Common myeloid progenitor, CD34-positive (primary cell): ENCODE measurements at places on chromosomes 16 and 17.

DNA sequence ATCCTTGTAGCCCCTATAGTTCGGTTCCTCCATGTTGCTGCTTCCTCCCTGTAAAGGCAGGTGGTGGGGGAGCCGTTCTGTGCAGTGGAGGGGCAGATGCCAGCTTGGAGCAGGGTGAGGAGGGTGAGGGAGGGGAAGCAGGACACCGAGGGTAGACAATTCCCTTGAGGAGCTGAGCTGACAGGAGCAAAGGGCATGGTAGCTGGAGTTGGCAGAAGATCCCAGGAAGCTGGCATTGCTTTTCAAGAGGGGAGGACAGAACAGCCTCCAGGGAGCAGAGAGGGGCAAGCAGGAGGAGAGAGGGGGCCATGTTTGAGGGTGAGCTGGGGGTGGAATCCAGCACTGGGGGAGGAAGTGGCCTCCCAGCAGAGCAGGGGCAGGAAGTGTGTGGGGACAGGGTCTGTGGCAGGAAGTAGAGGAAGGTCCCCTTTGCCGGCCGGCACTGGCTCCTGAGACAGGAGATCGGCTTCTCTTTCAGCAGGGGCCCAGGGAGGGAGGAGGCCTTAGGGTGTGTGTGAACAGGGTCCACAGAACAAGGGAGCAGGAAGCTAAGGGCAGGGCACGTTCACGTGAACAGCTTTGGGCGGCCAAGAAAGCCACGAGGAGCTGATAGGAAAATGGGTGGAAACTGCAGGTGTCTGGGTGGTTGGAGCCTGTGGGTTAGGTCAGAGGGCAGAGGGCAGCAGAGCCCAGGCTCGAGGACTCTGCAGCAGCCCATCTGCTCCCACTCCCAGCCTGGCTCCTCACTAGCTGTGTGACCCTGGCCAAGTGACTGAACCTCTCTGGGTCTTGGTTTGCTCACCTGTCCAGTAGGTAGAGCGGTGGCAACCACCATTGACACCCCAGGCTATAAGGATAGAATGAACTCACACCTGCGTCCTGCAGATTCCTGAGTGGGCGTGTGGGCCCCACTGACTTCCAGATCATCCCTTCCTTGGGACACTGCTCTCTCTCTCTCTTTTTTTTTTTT, 17.5 kb upstream of the SPNS2 start:
- peak; percentile 56 for DNase-seq

GRCh38 chr16:3992297-3993051, 112.0 kb upstream of the CREBBP start:
- no peak for DNase-seq

- no peak for DNase-seq
These were observed 18.8 kb downstream of the POLR3E start for GRCh38 chr16:22315979-22316378.

- peak; percentile 40 for DNase-seq
These were observed 21.7 kb downstream of the TTYH2 start for GRCh38 chr17:74235040-74235581.

- DNase-seq, result no peak
These were observed 186.5 kb upstream of the TNRC6C start for GRCh38 chr17:77771998-77772397.

DNA sequence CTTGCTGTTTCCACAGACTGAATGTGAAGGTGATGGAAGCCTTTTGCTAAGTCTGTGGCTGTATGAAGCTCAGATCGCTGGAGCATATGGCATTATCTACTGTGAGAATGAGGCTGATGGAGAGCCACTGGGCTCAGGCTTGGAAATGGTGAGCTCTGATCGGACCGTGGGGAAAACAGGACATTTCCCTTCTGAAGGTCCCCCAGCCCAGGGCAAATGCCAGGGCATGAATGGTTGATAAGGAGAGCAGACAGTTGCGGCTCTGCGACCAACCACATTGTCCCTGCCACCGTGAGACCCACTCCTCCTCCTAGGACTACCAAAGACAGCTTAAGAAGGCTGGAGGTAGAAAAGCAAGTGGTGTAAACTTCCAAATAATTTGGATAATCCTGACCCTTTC, 4.7 kb upstream of the CUEDC1 start:
- DNase-seq, result no peak

DNA sequence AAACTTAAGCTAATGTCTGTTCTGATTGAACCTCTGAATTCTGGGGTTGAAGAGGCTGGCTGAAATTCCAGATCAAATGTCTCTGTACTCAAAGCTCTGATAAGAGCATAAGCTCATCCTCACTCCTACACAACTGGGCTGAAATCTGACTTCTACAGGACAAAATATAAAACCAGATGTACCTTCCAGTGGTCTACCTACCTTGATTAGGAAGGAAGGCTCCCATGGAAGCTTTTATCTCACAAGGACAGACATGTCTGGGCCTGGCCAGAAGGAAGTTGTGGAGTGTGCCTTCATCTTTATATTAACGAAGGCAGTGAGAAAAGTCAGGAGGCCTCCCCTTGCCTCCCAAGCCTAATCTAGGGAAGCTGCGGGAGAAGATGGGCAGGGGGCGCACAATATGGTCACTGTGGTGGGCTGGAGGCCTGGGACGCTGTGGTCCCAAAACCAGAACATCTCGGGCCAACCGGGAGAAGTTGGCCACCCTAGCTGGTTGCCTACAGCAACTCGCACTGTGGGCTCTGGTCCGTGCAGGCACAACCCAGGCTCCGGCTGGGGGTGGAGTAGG, 55.6 kb upstream of the LRRC37A3 start:
- DNase-seq, result peak; percentile 79

DNA sequence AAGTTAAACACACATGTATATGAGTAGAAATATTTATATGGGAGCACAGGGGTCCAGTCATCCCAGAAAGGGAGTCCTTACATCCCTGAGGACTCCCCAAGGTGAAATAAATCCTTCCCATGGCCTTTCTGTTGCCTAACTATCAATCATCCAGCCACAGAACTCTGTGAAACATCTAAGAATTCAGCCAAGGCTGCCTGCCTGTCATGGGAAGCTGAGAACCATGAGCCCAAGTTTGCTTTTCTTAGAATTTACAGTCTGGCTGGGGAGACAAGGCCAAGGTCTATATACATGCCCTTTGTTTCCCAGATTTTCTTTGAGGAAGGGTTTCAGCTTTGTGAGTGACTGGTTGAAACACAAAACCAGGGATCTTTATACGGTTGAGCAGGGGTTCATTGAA, 15.8 kb downstream of the MYL4 start:
- no peak for DNase-seq

DNA sequence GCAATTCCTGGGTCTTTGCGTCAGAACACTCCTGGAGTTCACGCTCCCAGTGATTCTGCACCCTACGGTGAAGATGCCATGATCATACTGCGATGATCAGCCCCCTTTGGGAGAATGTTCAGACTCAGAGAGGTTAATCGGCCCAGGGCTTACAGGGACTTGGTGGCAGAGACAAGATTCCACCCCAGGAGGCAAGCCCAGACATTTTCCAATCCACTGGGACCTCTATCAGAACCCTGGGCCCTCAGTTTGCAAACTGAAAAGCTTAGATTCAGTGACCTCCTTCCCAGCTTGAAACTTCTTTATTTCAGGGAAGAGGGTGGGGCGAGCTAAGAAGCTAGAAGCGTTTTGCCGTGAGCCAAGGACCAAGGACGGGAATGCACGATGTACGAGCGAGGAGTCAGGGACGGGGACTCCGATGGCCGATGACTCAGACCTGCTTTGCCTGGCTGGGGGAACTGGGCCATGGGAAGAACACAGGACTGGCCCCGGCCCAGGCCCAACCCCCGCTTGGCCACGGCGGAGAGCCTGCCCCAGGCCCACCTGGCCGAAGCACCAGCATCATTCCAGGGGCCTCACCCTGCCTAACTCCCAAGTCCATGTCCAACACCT, 34.7 kb downstream of the SOCS3 start:
- no peak for DNase-seq
